Stimulated activated CD8-positive, alpha-beta memory T cell treated with anti-CD3 and anti-CD28 coated beads, Interleukin-15, amount 100 ng/mL, for 48 hours (primary cell): ENCODE measurements at places on chromosomes 3 and 15.

- no peak for DNase-seq
These were observed 305.6 kb downstream of the LSAMP start for GRCh38 chr3:116139641-116140040.

DNA sequence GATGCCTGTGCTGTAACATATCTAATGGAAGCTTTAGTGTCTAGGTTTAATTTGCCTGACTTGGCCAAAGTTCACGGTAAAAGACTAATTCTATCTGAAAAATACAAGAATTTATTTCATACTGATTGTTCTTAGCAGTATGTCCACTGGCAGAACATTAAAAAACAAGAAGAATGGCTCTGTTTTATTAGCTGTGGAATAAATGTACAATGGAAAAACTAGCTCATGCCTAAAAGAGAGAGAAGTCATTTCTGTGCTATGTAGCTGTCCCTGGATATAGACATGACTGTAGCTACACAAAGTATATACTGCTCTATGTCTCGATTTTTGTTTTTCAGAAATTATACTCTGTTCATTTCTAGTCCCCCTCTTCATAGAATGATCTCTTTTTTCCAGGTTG, 13.9 kb upstream of the VGLL3 start:
- DNase-seq = no peak

- no peak for DNase-seq
These were observed 100.3 kb downstream of the FSIP1 start for GRCh38 chr15:39682366-39682765.

DNA sequence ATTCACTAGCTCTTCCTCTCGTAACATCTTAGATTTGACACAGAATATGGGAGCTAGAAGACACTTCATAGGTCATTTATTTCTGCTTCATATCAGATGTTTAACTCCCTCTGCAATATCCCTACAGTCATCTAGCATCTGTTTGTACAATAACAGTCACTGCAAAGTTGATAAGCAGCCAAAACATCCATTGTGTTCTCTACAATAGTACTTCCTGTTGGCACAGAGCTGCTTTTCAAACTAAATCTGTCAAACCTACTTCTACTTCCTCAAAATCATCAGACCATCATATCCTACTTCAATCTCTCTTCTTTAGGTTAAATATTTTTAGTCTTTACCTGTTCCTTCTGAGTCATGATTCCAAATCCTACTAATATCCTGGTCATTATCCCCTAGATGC, 233.2 kb downstream of the FGF12 start:
- no peak for DNase-seq

GRCh38 chr3:40152482-40153133, 156.9 kb upstream of the EIF1B start:
- DNase-seq = no peak

DNA sequence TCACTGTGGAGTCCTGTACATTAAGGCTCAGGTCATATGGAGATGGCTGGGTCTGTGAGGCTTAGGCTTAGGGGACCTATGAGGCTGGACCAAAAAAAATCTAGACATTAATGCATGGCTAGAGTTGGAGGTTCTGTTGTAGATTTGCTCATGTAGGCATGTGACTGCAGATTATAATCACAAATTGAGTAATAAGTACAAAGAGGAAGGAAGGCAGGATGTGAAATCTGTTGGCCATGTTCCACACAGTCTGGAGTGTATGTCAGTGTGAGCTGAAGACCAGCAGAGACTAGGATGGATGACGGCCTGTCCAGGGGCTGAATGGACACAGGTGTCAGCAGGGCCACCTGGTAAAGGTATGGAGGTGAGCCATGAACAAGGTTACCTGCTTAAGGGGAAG, at the start of gene ST3GAL6:
Gene ST3GAL6, plus strand, starts transcription at position 265 of the 400 bp plus-strand sequence. CDS start 5,101 bp downstream, outside the sequence.
- DNase-seq = no peak

DNA sequence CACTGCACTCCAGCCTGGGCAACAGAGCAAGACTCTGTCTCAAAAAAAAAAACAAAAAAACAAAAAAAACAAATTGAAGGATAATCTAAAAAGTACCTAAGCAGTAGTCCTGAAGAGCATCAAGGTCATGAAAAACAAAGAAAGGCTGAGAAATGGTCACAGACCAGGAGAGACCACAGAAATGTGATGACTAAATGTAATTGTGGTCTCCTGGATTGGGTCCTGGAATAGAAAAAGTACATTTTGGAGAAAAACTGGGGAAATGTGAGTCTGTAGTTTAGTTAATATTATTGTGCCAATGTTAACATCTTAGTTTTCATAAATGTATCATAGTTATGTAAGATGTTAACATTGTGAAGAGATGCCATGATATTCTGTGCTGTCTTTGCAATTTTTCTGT, 267.5 kb upstream of the NR2E3 start:
- no peak for DNase-seq

DNA sequence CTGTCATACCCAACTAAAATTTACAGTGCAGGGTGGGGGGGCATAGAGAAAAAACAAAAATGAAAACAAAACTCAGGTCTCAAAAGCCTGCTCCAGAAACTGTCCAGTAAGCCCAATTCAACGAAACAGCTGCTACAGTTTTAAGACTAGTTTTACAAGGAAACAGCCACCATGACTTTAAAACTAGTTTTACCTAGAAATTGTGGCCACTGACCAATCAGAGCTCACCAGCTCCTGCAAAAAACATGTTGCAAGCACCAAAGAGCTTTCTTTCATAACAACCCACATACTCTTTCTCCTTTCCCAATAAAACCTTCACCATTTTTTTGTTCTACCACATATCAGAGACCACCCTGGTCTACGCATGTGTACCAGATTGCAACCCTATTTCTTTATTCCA, 7.3 kb upstream of the CFAP91 start:
- no peak for DNase-seq

DNA sequence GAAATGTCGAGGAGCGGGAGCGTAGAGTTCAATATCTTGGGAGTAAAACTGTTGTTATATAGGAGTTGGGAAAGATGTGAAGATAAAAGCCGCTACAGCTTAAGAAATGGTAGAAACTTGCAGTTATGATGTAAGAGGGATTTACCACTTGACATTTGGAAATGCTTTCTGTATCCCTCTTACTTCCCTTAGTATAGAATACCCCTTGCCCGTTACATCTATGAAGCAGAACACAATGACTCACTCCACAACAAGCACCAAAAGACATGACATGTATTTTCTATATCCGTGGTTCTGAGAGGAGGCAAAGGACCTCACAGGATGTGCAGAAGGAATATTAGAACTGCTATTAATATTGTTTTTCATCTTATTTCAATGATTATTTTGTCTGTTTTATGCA, 254.2 kb upstream of the NR2F2 start:
- DNase-seq = no peak

DNA sequence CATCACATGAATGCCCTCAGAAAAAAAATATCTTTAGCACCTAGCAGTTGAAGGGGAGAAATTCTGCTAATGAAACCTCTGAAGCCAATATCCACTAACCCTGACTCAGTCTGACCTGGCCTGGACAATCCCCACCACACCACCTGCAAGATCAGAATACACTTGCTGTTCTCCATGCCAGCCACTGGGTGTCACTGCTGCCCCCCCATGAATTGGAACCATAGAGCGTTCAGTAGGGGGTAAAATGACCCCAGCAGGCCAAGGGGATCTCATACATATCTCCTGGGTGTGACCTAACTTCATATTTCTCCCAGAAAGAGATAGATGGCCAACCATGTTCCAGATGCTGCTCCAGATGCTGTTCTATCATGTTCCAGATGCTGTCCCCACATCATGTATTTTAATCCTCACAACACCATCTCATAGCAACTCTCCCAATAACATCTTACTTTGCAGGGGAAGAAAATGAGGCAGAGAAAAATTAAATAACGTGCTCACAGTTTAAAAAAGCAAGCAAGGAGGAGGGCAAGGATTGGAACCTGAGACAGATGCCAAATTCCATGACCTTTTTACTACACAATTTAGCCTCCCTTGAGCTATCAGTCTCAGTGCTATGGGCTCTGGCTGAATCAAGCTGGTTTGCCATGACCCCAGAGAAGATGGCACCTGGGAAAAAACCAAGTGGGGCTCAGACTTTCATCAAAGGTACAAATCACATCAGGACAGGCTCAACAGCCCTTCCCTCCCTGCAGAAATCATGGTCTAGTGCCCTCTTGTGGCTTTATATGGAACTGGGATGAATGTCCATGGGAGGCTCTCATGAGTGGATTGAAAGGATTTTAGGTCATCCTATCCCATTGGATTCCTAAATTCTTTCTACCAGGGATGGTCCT, 12.4 kb downstream of the NTRK3 start:
- no peak for DNase-seq

DNA sequence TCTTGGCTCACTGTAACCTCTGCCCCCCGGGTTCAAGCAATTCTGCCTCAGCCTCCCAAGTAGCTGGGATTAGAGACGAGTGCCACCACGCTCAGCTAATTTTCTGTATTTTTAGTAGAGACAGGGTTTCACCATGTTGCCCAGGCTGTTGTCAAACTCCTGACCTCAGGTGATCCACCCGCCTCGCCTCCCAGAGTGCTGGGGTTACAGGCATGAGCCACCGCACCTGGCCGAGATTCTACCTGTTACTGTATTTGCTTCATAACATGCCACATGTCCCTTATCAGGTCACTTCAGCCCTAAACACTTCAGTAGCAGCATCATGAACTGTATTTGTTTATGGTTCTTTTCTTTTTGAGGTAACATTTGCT, 7.5 kb upstream of the LCTL start:
- no peak for DNase-seq

DNA sequence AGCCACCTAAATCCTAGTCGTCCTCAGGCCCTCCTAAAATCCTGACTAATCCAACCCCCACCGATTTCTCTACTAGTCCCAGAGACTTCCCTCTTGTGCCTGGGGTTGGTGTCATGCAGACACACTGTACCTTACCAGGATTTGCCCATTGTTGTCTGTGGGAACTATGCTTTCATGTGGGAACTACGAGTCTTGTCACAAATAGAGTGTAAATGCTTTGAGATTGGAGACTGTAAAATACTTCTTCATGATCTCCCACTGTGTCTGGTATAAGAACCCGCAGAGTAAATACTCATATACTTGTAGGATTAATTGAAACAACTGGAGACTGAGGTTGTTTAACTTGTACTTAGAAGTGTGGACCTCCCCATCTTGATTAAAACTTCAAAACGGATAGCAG, 11.2 kb downstream of the B3GNT5 start:
- no peak for DNase-seq

GRCh38 chr15:27271258-27271657, 300.3 kb downstream of the GABRG3 start:
- no peak for DNase-seq

GRCh38 chr3:162489853-162490252, 993.2 kb downstream of the OTOL1 start:
- no peak for DNase-seq

- no peak for DNase-seq
These were observed 57.4 kb downstream of the BSN start for GRCh38 chr3:49611719-49612118.

DNA sequence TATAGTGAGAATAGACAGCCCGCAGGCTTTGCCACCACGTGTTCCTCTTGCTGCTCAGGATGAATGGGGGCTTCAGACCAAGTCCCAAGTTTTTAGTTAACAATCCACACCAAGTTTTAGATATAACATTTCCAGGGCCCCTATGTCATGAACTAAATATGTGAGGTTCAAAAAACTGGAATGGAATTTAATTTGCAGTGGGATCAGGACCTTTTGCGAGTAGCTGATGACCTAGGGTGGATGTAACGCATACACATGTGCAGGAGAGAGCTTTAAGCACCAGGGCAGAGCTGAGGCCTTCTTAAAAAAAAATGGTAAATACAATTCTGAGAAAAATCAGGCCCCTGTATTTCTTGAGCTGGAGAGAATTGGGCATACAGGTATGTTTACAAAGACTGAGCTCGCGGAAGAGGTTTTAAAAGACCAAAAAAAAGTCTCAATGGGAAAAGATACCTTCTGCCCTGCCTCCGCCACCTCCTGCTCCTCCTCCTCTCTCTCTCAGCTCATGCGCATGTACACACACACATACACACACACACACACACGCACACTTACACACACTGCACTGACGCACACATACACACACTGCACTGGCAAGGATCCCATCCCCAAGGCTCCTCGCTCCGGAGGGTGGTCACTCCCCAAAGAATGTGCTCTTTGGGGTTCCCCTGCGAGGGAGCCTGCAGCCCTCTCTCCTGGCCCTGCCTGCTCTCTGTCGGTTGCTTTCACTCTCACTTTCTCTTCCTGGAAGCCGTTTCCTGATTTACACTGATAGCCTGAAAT, 48.2 kb upstream of the IGF1R start:
- DNase-seq = no peak

DNA sequence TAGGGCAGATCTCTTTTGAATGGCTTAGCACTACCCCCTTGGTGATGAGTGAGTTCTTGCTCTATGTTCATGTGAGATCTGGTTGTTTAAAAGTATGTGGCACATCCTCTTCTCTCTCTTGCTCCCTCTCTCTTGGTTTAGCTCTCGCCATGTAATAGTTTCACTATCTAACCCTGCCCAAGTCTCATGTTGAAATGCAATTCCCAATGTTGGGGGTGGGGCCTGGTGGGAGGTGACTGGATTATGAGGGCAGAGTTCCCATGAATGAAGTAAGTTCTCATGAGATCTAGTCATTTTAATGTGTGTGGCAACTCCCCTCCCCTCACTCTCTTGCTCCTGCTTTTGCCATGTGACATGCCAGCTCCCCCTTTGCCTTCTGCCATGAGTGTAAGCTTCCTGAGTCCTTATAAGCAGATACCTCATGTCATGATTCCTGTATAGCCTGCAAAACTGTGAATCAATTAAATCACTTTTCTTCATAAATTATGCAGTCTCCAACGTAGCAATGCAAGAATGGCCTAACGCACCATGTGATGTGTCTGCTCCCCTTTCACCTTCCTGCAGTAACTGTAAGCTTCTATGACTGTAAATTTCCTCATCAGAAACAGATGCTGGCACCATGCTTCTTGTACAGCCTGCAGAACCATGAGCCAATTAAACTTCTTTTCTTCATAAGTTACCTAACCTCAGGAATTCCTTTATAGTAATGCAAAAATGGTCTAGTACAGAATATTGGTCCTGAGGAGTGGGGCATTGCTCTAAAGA, 74.8 kb upstream of the KCNH8 start:
- no peak for DNase-seq

- DNase-seq = no peak
These were observed 221.5 kb downstream of the ZIC4 start for GRCh38 chr3:147184794-147185193.

- DNase-seq = no peak
These were observed 402.7 kb downstream of the GRM7 start for GRCh38 chr3:7263347-7264195.

- no peak for DNase-seq
These were observed 33.0 kb upstream of the BCL2A1 start for GRCh38 chr15:80003934-80004472.

DNA sequence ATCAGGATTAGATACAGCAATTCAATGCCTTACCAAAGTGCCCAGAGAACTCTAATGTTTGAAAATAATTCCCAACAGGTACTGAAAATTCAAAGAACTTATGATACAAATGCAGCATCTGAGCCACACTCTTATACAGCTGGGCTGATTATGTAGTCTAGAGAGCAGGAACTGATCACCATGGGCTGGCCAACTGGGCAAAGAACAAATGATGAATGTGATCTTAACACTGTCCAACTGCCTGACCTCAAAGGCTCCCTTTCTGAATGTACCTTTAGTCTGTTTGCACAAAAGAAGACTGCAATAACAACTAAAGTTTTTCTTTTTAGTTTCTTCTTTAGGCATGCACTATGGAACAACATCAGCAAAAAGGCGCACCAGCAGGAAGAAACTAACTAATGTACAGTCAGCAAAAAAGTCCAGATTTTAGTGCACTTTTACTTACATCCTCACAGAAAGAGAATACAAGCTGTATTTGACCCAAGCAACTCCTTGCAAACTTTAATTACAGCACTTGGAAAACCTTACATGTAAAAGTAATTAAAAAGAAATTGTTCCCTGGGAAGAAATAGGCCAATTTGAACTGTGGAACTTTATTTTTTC, 1095.1 kb downstream of the IGSF11 start:
- no peak for DNase-seq

- DNase-seq = no peak
These were observed 128.0 kb downstream of the DNAJB8 start for GRCh38 chr3:128338536-128339330.
